ENCODE measurements at places on chromosomes 3 and 15.

- DNase-seq, result no peak
Measured at GRCh38 chr15:93214106-93214505, 125.1 kb upstream of the RGMA start.

- DNase-seq, result no peak
Measured at GRCh38 chr3:25191673-25192072, 236.4 kb upstream of the RARB start.

- DNase-seq, result no peak
Measured at GRCh38 chr3:171384101-171384891, 75.9 kb downstream of the TNIK start.

- DNase-seq, result no peak
Measured at GRCh38 chr3:96657710-96658109, 156.7 kb upstream of the EPHA6 start.

- no peak for DNase-seq
Measured at GRCh38 chr3:42666022-42666421, 12.5 kb downstream of the ZBTB47 start.

DNA sequence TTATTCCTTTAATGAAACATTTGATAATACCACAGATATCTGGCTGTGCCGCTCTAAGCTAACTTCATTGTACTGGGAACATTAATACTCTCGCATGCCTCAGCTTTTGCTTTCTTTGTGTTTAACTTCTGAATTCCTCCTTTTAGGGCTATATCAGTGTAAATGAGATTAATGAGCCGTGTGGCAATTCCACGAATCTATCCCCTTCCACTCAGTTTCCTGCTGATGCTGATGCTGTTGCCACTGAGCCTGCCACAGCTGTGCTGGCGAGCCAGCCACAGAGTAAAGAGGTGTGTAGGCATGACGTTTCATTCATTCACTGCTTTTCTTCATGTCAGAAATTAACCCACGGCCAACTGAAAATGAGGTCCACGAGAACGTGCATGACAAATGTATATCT lies 30.0 kb upstream of the ABHD10 start:
- no peak for DNase-seq

Measured in stimulated activated CD8-positive, alpha-beta memory T cell treated with anti-CD3 and anti-CD28 coated beads, Interleukin-4, amount 100 ng/mL, for 24 hours (primary cell).